Activated T-helper 17 cell treated with anti-CD3 and anti-CD28 coated beads, Interleukin-2, amount 50 U/mL, for 72 hours (primary cell): ENCODE measurements at places on chromosomes 6 and 20. TPM values are rescaled to one million over a fixed set of nuclear protein-coding genes. Genes with fewer than 3 reads are reported as not detected.

The AAR2 gene
- total RNA-seq = 15.3 TPM

The NOX3 gene
- not detected for total RNA-seq

The SLC22A16 gene
- total RNA-seq = not detected

The SLC4A11 gene
- 0.26 TPM for total RNA-seq

The MDC1 gene
- total RNA-seq = 82.1 TPM

The TRIM15 gene
- total RNA-seq = not detected

The SFTA2 gene
- not detected for total RNA-seq

The WFDC5 gene
- total RNA-seq = 5.4 TPM

The PHACTR3 gene
- not detected for total RNA-seq

The RIPPLY2 gene
- not detected for total RNA-seq

The BTNL2 gene
- total RNA-seq = not detected

The ECHDC1 gene
- 34.9 TPM for total RNA-seq

The SPAG4 gene
- total RNA-seq = 7.2 TPM

The CST3 gene
- total RNA-seq = not detected

The CD109 gene
- total RNA-seq = 10.4 TPM

The TOMM34 gene
- 40.1 TPM for total RNA-seq

The SLC35F1 gene
- total RNA-seq = 0.04 TPM

The MAPK13 gene
- total RNA-seq = 58.7 TPM

The FAM229B gene
- 2.6 TPM for total RNA-seq

The CYP21A2 gene
- 0.16 TPM for total RNA-seq

The PXDC1 gene
- total RNA-seq = 5.5 TPM

The SNAI1 gene
- total RNA-seq = 0.34 TPM

The SCRT2 gene
- not detected for total RNA-seq

The KIAA1755 gene
- total RNA-seq = not detected

The C6orf89 gene
- 47.0 TPM for total RNA-seq

The PTK6 gene
- 0.69 TPM for total RNA-seq

The PLAGL1 gene
- 77.8 TPM for total RNA-seq

The OR12D3 gene
- total RNA-seq = not detected

The KIAA0408 gene
- total RNA-seq = 13.8 TPM

The KLHDC3 gene
- 65.6 TPM for total RNA-seq

The DZANK1 gene
- 2.1 TPM for total RNA-seq

The RSPO4 gene
- total RNA-seq = not detected

The SLPI gene
- total RNA-seq = not detected

The BTN1A1 gene
- 0.21 TPM for total RNA-seq

The NNAT gene
- 0.66 TPM for total RNA-seq

The ULBP3 gene
- total RNA-seq = 1.1 TPM

The POPDC3 gene
- 0.24 TPM for total RNA-seq

The CDH4 gene
- 0.29 TPM for total RNA-seq

The TFAP2C gene
- not detected for total RNA-seq

The ESR1 gene
- total RNA-seq = 0.50 TPM

The EPPIN gene
- not detected for total RNA-seq

The SEMG2 gene
- not detected for total RNA-seq

The FAM209B gene
- 1.5 TPM for total RNA-seq

The PRKN gene
- total RNA-seq = 0.84 TPM

The C6orf58 gene
- total RNA-seq = not detected

The C20orf202 gene
- not detected for total RNA-seq

The OTOR gene
- not detected for total RNA-seq

The DDX39B gene
- 568 TPM for total RNA-seq

The SCGN gene
- not detected for total RNA-seq

The RAET1L gene
- total RNA-seq = not detected

The SLA2 gene
- total RNA-seq = 43.7 TPM

The COL10A1 gene
- total RNA-seq = not detected

The CNR1 gene
- total RNA-seq = not detected

The FRK gene
- 0.05 TPM for total RNA-seq

The ASF1A gene
- 11.3 TPM for total RNA-seq

The ID4 gene
- not detected for total RNA-seq

The SLC22A2 gene
- total RNA-seq = not detected
